NCI-H187 treated with DMSO at 0.1 percent for 48 hours (cell line): ENCODE measurements at places on chromosomes 11 and 22.

- DNase-seq, result no peak
Measured at GRCh38 chr11:12430351-12430750, 53.0 kb downstream of the PARVA start.

GRCh38 chr11:21428796-21429195 is 759.4 kb downstream of the NELL1 start:
- DNase-seq, result no peak

GRCh38 chr22:33811686-33812085 is 108.6 kb downstream of the LARGE1 start:
- no peak for DNase-seq

DNA sequence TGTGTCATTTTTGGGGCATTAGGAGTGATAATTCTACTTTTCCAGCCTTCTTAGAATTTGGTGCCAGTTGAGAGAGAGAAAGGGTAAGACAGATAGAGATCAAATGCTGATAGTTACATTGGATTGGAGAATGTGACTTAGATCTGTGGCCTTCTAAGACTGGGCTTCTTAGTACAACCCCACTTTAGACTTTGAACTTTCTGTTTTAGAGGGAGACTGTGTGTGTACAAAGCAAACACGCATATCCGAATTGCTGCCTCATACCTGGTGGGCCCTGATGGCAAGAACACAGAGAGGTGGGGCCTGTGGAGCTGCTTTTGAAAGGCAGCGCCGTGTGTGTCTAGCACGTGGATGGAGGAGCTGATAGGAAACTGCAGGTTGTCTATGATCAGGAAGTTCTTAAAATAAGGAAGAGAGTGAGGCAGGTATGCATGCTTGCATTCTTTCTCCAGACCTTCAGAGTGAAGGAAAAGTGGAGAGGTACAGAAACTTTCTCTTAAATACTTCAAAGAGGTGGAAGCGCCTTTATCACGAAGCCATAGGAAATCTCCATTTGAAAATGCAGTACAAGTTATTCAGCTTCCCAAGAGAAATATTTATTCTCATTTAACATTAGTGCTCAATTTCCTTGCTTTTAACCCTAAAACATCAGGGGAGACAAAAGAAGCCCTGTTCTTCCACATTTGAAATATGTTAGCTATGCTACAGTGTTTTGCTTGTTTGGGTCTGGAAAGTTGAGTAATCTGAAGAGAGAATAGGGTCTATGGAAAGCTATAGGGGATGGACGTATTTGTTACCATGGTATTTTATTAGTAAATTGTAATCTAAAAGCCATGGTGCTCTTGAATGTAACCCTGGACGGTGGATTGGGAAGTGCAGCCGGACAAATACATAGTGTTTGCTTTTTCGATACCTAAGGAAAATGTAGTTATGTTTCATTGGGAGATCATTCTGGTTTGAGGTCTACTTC is 13.7 kb downstream of the PDHX start:
- no peak for DNase-seq

DNA sequence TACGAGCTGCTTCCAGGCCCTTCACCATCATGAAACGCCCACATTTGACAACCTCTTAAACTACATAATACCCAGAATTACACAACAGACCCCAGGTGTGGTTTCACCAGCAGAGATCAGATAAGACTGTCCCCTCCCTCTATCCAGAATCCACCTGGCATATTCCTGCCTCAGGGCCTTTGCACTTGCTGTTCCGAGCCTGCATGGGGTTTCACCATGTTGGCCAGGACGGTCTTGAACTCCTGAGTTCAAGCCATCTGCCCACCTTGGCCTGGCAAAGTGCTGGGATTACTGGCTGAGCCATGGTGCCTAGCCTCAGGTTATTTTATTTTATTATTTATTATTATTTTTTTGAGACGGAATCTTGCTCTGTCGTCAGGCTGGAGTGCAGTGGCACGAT is 73.4 kb downstream of the FBXO7 start:
- DNase-seq, result no peak

DNA sequence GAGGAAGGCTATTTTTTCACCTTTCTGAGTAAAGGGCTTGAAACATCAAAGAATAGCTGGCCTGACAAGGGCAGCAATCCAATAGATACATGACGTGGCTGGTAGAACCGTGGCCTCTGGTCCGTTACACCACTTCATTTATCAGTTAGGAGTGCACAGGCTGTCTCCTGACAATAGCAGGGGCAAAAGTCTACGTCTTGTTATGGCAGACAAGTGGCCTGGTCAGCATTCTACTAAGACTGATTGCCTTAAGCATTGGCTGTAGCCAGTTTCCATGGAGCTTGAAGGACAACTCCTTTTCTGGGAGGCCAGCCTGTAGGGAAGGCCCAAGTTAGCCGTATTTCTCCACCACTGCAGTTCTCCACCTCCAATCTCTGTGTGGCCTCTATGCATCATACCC is 9.2 kb upstream of the GDPD4 start:
- DNase-seq, result no peak
